ENCODE measurements at places on chromosomes 4 and X. TPM values are rescaled to one million over a fixed set of nuclear protein-coding genes. Genes with fewer than 3 reads are reported as not detected.

The DTHD1 gene
- total RNA-seq, result 7.6 TPM

- DNase-seq, result no peak
Observed at GRCh38 chrX:113947548-113947947, 636.3 kb upstream of the HTR2C start.

DNA sequence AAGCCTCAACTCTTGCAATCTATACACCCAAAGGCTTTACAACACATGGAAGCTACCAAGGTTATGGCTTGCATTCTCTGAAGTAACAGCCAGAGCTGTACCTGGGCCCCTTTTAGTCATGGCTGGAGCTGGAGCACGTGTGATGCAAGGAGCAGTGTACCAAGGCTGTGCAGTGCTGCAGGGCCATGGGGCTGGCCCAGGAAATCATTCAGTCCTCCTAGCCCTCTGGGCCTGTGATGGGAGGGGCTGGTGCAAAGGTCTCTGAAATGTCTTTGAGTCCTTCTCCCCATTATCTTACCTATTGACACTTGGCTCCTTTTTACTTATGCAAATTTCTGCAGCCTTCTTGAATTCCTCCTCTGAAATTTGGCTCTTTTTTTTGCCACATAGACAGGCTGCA is 500.1 kb upstream of the FAM47C start:
- DNase-seq, result no peak

DNA sequence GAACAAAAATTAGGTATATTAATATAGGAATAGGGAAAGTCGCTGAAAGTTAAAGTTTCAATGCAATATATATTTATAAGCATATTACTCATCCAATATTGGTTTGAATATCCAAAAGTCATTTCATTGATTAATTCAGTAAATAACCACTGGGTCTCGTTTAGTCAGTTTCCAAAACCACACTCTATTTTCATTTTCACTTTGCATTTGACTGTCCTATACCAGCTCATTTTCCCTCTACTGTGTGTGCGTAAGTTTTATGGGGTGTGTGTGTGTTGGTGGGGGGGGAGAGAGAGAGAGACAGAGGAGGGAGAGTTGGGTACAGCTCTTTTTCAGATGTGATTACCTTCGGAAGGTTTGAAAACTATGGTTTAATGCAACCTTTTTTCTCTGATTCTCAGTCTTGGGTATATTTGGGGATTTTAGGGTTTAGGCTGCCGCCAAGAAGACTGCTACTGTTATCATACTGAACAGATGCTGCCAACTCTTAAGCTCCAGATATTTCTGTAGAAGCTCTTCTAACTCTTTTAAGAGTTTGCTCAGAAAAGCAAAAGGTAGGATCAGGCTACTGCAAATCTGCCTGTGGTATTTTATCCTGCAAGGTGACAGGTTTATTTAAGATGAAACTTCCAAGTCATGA is 1427.4 kb downstream of the PCDH7 start:
- DNase-seq, result no peak

The PRIMPOL gene
- 30.8 TPM for total RNA-seq

The LONRF3 gene
- 5.4 TPM for total RNA-seq

The GABRE gene
- total RNA-seq, result 23.4 TPM

The MAGEA11 gene
- not detected for total RNA-seq

- no peak for DNase-seq
Observed at GRCh38 chr4:106585915-106586349, 217.4 kb upstream of the GIMD1 start.

GRCh38 chr4:149896432-149896831 is 80.8 kb upstream of the IQCM start:
- DNase-seq, result no peak

GRCh38 chr4:121360495-121360894 is 20.3 kb downstream of the QRFPR start:
- no peak for DNase-seq

The PLXNB3 gene
- 14.6 TPM for total RNA-seq

GRCh38 chr4:37068580-37068979 is 176.0 kb upstream of the NWD2 start:
- DNase-seq, result no peak

DNA sequence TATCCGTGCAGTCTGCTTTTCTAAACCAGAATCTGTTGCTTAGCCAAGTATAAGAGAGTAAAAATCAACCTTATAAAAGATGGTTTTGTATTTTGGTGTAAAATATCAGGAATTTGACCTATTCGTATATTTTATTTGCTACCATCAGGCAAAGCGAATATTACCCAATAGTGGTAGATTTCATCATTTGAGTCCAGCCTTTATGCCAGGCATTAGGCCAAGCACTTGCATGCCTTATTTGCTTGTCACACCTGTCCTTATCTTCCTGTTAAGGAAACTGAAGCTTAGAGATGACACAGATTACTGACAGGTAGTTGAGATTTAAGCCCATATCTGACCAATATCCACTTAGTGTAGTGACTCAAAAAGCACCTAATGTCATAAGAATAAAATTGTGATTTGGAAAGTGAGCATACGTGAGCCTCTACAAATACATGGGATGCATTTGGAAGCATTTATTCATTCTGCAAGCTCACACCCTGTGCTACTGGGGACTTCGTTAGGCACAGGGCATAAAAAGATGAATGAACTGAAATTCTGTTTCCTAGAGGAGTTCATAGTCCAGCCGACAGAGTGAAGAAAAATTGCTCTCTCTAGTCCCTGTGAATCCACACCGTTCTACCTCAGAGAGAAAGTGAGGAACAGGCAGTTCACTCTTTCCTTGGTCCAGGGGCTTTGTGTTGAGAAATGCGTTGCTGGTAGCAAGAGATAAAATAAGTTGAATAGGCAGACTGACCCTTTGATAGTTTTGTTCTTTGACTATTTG is 2.3 kb upstream of the RNF212 start:
- DNase-seq, result no peak

GRCh38 chr4:36269101-36269500 is 12.3 kb upstream of the DTHD1 start:
- DNase-seq, result peak; percentile 48

The LEF1 gene
- total RNA-seq, result 18.3 TPM

The HELT gene
- total RNA-seq, result not detected

DNA sequence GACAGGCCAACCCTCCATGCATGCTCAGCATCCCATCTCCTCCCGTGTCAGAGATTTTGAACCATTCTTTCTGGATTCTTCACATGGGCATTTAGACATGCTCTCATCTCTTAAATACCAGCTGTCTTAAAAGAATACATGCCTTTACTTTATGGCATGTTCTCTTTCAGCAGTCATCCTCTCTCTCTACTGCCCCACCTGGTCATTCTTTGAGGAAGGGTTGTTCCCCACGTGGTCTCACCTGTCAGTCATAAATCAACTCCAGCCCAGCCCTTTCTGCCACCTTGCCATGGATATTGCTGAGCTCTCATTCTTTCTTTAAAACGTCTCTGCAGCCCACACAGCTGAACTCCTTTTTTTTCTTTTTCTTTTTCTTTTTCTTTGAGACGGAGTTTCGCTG is 111.3 kb downstream of the ARHGAP10 start:
- no peak for DNase-seq

- DNase-seq, result no peak
Observed at GRCh38 chr4:3307891-3308575, 15.2 kb downstream of the RGS12 start.

- DNase-seq, result no peak
Observed at GRCh38 chr4:77194989-77195388, 38.0 kb downstream of the CCNG2 start.

DNA sequence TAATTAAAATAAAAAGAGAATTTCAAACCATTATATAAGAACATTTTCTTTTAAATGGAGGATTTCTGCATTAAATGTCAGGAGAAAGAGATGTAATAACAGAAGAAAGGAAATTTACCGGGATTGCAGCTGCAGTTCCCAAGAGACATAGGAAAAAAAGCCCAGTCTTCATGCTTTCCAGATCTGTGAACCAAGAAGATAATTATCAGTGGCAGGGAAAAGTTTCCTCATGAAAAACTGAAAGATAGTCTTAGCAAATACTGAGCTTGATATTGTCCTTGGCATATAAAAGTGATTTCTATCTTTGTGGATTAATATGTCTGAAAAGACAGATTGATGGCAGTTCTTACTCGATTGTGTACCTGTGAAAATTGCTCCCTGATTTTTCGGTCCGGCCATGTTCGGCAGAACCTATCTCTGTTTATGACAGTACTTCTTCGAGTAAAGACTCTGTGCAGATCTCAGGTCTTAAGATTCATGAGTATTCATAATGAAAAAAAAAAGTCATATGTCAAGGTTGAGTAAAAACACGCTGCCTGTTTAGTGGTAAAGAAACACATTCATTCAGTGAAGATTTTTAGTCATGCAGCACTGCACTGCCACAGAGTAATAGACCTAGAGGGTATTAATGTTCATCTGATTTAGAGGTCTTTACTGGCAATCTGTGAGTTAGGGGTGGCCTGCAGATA is 29.6 kb downstream of the SPARCL1 start:
- no peak for DNase-seq

The MGAT4D gene
- total RNA-seq, result 0.10 TPM

The PDZD4 gene
- total RNA-seq, result 57.0 TPM

DNA sequence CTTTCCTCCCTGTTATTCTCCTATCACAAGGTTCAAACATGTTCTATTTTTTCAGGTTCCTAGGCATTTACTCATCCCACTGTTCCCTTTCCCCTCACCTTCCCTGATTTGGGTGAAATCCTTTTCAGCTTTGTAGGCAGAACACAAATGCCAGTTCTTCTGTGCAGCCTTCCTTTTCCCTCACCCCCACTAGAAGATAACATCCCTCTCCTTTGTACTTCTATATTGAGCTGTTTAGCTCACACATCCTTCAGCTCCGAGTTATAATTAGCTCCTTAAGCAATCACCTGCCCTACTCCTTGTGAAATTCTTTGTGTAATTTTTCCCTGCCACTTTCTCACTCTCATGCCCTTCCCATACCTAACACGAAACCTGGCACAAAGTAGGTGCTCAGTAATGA is 240.9 kb downstream of the AR start:
- no peak for DNase-seq

- no peak for DNase-seq
Observed at GRCh38 chr4:94621491-94622080, 136.2 kb upstream of the BMPR1B start.

DNA sequence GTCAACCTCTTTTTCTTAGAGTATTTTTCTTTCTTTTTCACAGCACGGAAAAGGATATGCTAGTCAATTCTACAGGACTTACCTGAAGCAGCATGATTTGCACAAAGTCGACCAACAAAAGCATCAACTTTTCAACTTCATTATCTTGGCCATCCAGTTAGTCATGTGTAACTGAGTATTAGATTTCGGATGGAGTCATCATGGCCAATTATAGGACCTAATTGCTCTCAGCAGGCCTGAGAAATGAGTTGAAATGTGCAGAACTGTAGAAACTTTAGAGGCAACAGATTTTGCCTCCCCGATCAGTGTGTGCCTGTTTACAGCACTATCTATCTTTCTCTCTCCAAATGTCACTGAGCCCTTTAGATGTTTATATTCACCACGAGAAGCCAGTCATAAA is 41.0 kb downstream of the PCDH10 start:
- no peak for DNase-seq

All from spinal cord (tissue), 10 donors.